NCI-H2081 (cell line): ENCODE measurements at places on chromosomes 6 and 20.

DNA sequence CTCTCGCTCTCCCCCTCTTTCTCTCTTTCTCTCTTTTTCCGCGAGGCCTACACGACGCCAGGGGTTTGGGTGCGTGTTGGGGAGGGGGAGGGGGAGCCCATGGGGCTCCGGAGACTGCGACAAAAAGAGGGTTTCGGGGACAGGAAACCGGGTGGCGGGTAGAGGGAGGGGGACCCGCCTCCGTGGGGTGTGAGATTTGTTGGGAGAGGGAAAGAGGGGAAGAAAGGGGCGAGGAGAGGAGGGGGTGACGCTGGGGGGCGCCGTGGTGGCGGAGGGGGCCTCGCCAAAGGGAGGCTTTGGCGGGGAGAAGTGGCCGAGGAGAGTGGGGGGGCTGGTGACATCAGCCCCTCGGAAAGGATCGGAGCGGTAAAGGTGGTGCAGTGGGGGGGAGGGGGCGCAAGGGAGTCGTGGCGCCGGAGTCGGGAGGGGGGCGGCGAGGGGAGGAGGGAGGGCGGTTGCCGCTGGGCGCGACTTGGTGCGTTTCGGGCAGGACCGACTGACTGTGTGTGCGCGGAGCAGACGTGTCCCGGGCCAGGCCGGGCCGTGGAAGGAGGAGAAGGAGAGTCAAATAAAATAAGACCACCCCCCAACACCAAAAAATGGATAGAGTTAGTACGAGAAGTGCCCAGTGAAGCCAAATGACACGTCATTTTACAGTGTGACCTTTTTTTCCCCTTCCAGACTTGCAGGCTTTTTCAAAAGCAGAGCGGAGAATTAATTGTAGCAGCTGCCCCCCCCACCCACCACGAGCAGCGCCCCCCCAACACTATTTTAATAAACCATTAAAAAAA lies 39.8 kb downstream of the GNAS start:
- DNase-seq = peak; percentile 76

DNA sequence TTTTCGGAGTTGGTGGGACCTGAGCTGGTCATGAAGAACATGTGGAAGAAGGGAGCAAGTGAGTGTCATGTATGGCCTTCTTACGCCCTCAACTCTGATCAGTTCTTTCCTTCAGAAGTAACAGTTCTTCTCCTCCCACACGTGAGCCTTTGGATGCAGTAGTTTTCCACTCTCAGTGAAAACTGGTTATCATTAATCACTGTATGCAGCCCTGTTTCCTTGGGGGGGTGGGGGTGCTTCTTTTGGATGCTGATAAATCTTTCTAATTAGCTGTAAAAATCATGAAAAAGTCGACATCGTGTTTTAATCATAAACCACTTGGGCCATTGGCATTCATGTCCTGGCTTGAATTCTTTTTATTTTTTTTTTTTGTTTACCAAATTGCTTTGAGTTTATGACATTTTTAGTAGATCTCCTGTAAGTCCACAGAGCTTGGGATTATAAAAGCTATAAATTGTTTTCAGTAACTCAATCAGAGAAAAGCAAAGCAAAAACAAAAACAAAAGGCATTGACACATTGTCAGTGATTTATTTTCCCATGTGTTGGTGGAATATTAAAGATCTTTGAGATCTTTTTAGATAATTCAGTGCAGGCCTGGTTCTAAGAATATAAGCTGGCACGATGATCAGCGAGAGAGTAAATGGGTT lies 84.8 kb downstream of the TRMT11 start:
- DNase-seq = no peak

- DNase-seq = no peak
These were observed 31.2 kb downstream of the TREML1 start for GRCh38 chr6:41122918-41123317.

DNA sequence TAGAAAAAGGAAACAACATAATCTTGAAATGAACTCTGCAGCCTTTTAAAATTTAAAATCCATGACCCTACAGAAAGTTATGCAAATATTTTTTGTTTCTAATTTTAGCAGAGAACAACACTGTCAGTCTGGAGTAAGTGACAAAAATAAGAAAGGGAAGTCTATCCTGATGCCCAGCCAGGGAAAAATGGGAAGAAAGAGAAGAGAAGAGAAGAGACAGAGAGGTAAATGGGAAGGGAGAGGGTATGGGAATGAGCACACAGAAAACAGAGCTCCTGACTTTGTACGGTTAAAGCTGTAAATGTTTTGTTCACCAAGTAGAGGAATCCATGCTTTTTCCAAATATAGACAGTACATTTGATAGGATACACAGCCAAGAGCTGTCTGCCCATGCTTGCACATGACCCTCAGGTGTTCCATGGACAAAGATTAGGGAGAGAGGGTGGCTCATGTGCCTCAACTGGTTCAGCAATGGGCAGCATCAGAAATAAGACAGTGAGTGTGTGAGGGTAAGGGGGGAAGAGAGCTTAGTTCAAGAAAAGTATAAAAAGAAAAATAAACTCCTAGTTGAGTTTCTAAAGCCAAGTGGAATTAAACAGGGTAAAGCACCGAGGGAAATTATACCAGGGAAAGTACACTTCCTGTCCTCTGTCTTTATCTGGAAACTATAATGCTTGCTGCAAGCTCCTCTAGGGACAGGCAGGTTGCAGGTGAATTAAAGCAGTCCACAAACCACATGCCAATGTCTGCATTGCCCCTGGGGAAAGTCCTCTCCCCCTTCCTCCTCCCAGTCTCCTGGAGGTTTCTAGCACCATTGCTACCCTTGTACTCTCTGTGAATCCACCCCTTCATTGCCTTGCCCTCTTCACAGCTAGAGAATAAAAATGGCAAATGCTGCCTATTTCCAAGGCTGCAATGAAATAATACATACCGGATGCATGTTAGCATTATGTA lies 30.0 kb downstream of the MAP3K5 start:
- DNase-seq = peak; percentile 10

DNA sequence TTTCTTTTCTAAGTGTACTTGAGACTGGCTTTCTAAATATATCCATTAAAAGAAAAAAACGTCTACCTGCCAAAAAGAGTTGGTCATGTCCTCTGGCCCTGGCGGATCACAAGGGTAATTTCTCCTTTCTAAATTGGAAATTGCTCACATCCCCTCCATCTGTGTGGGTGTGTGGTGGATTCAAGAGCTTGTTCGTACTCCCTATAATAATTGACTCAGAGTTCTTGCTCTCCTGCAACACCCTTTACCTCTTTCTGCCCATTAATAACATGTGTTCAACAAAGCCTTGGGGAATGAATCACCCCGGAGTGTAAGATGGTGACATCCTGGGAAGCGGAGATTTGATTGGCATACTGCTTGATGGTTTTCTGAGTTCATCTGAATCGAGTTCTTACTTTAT lies 263.8 kb downstream of the ALDH8A1 start:
- no peak for DNase-seq

GRCh38 chr20:7897781-7898364 lies 42.4 kb downstream of the HAO1 start:
- DNase-seq = no peak

DNA sequence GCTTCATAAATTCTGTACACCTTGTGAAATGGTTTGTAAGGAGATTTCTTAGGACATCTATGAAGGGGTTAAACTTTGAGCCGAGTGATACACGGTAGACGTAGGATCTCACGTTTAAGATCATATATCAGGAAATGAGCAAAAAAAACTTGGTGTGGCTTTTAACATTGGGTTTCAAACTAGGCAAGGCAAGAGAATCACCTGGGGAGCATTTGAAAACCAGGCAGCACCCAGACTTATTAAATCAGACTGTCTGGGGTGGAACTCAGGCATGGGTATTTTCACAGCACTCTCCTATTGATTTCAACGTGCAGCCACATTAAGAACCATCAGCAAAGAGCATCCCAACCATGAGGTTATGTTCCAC lies 26.4 kb downstream of the LY86 start:
- DNase-seq = no peak

GRCh38 chr20:46351357-46352058 lies 43.2 kb upstream of the CDH22 start:
- no peak for DNase-seq
